Retinal pigment epithelial cell (primary cell): ENCODE measurements at places on chromosomes 2 and 18.

DNA sequence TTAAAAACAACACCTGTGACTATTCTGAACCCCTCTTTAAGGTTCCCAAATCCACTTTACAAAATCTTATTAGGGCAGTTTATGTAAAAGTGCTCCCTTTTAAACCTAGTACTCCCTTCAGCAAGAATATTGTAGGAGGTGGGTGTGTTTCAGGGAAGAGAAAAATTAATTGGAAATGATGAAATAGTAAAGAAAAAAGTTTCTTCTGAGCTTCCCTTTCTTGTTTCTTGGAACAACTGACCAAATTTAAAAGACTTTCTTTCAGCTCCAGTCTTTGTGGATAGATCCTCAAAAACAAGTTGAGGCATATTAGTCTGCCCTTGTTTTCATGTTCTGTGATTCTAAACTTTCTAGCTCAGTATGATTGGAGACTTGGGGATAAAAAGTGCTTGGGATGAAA, 3.0 kb downstream of the VWA3B start:
- DNase-seq: no peak

DNA sequence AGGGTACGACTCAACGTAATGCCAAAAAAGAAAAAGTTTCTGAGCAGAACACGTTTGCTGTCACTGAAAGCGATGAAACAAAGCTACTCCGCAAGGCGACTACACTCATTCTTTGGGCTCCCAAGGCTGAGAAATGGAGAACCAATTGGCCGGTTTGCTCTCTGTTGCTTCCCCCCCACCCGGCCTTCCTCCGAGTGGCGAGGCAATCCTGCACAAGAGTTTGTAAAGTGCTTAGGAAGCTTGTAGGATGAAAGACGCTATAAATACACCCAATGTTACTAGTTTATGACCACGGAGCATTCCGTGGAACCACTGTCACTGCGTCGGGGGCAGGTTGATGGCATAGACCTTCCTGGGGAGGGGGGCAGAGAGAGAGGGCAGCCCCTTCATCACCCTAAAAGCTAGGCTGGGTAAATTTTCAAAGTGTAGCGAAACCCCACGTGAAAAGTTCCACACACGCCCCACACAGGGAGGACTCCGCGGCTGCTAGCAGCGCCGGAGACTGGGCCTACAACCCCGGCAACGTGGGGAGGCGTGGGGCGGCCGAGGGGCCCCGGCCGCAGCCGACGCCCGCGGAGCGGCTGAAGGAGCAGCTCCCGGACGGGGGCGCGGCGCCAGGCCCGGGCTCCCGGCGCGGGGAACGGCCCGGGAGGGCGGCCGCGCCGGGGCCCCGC, 915 bp downstream of the CUL3 start:
- DNase-seq: no peak

DNA sequence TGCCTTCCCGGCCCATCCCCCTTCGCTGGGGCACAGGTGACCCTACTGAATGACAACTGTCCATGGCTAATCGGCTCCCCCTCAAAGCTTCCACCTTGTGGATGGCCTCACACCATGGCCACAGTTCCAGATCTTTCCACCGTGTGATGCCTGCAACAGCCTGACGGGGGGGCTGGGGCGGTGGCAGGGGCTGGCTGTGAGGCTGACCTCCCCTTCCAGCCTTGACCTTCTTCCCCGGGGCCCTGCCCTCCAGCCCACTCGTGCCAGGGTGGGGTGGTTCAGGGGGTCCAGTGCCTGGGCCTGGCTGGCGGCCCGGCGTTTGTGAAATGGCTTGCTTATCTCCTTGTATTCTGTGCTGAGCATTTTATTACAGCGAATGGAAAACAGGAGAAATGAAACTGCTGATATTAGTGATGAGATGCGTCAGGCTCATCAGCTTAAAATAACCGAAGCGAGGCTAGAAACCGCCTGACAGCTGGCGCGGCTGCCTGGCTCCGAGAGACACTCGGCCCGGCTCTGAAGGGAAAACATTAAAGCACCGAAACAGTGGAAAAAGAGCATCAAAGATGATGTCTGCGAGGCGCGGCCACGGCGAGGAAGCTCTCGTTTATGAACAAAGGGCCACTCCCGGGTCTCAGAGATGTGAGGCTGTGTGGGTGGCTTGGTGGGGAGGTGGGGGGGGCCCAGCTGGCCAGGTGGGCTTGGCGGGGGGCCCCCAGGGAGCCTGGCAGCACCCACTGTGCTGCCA, 916 bp upstream of the PDCD1 start:
- no peak for DNase-seq

DNA sequence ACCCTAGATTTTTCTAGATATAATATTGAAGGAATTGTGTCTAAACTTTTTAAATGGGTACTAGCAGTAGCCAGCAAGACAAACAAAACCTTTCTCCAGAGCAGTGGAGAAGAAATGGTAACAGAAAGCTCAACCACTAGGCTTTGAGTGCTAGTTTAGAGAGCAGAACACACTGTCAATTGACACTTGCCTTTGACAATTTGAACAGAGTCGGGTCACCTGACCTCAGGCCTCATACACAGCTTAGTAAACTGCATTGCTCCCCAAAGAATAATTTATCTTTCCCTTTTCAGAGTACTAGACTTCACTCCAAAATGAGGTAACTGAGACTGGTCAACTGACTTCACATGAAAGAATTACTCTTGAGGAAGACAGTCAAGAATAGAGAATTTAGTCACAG, 48.6 kb downstream of the FIGN start:
- no peak for DNase-seq

- peak; percentile 73 for DNase-seq
These were observed 23.3 kb upstream of the ST3GAL5 start for GRCh38 chr2:85911814-85912692.

- no peak for DNase-seq
These were observed 1.3 kb upstream of the FIGN start for GRCh38 chr2:163737190-163737439.

- no peak for DNase-seq
These were observed 42.2 kb downstream of the ARID5A start for GRCh38 chr2:96578731-96579130.

DNA sequence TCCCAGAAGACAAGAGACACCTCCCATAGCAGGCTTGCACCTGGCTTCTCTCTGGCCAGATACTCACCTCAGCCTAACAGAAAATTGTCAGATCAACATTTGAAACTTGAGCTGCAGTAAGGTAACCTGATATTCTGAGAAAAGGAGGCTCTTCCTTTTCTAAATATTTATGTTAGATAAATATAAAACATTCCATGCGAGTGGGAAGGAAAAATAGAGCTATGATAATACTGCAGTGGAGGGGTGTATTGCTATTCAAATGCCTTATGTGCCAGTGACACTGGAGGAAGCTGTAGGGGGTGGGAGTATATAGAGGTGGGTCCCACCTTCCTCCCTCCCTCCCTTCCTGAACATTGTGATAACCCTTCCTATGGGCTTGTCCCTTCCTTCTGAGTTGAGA, 515.5 kb upstream of the CHAC2 start:
- DNase-seq: no peak

- no peak for DNase-seq
These were observed 35.0 kb downstream of the STAT4 start for GRCh38 chr2:191115804-191116203.

DNA sequence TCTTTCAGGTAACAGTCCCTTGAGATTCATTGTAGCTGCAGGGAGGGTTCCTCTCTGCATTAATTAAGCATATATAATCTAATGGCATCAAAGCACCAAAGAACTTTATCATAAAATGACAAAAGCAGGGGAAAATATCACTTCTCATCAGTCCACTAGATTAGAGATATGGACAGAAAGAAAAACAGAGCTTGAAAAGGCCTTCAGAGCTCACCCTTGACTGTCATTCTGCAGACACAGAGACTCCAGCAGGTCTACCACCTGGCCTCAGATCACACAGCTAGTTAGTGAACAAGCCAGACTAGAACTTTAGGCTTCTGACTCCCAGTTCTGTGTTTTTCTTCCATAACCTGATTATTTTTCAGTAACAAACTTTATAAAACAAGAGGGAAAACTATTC, 88.5 kb downstream of the FIGN start:
- DNase-seq: no peak

DNA sequence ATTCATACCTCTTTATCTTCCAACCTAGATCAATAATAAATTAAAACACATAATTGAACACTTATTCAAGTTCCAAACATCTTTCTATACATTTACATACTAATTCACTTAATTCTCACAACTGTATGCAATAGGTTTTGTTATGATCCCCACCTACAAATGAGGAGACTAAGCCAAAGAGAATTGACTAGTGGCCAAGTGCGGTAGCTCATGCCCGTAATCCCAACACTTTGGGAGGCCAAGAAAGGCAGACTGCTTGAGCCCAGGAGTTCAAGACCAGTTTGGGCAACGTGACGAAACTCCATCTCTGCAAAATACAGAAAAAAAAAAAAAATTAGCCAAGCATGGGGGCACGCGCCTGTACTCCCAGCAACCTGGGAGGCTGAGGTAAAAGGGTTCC, 36.8 kb downstream of the KCNG3 start:
- DNase-seq: no peak

DNA sequence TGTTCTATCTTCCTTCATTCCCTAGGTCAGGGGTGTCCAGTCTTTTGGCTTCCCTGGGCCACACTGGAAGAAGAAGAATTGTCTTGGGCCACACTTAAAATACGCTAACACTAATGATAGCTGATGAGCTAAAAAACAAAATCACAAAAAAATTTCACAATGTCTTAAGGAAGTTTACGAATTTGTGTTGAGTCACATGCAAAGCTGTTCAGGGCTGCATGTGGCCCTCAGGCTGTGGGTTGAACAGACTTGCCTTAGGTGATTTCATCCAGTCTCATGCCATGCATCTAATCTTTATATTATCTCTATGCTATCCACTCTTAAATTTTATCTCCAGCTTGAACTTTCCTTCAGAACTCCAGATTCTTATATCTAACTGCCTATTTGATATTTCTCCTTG, 80.1 kb downstream of the CCDC85A start:
- no peak for DNase-seq

GRCh38 chr2:11829947-11830707, 83.7 kb downstream of the LPIN1 start:
- peak; percentile 92 for DNase-seq

DNA sequence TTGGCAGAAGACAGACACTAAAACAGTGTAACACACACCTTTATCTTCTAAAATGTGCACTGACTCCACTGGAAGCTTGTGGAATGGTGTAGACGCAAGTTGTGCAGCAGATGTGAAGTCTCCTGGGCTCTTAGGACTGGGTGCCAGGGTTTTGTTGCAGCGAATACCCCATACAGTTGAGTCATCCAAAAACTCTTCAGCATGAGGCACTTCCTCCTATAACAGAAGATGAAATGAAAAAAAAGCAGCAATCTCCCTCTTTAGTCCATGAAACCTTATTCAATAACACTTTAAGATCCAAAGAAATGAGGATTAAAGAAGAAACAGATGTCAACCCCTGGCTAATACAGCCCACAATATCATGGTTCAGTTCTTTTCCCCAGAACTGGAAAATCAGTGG, 22.2 kb downstream of the BUB1 start:
- no peak for DNase-seq

DNA sequence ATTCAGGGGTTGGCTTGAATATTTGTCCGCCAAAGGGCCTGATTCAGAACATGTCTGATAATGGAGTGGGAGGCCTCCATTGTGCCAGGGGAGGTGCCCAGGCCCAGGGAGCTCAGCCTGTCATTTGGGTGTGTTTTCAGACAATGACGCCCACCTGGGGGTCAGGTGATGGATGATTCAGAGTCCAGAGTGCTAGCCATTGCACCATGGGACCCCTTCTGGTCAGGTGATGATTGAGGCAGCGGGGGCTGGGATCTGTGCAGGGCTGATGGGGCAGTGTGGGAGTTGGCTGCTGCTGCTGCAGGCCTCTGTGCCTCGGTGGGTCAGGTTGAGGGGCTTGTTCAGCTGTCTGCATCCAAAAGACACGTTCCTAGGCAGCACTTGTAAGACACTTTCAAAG, 8.3 kb upstream of the ARHGEF4 start:
- DNase-seq: no peak

GRCh38 chr2:42585779-42586178, 17.3 kb downstream of the MTA3 start:
- DNase-seq: no peak

DNA sequence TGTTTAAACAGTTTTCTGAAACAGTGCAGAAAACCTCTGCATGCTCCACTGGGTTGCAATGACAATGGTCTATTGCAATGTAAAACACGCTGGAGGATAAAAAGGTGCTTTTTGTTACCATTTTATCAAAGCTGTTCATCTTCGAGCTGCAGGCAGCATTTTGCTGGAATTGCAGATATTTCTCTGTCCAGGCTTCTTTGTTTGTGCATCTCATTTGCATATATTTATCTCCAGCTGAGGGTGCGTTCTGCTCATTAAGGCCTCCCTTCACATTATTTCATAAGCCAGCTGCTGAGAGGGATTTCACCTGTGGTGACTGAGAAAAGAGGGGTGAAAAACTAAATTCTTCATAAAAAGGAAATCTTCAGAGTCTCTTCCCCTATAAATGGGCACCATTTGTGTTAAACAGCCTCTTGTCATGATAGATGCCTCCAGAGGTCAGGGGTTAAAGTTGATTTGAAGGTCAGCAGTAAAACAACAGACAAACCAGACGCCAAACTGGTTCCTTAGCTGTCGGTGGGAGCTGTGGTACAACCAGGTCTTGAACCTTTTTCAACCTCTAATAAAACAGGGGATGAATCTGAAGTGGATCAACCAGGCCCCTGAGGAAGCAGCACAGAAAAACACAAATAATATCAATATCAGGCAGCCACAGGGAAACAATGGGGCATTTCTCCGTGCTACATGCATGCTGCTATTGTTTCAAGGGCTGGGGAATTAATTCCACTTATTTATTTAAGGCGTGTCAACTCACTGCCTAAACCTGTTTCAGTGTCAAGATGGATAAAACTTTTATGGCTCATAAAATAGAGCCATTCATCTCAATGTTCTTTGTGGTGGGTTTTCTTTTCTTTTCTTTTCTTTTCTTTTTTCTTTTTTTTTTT, 265.1 kb downstream of the MEIS1 start:
- DNase-seq: no peak

DNA sequence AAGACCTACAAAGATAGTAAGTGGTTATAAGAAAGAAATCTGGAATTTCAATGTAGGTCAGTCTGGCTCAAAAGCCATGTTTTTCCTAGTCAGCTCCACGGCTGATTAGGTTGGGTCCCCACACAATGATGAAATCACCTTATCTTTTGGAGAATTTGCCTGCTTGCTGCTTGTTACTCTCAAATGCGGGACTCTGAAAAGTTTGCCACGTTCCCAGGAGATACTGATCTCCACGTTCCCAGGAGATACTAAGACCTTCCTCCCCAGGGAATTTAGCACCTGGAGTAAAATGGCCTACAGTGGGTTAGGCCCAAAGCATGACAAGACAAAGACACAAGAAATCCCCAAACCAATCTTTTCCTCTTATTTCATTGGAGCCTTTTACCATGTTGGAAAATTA, 449.6 kb downstream of the TNS1 start:
- no peak for DNase-seq

GRCh38 chr2:111101592-111101991, 19.1 kb upstream of the BCL2L11 start:
- no peak for DNase-seq

- DNase-seq: no peak
These were observed 496.7 kb downstream of the STK39 start for GRCh38 chr2:167750675-167751074.

- no peak for DNase-seq
These were observed 430.8 kb downstream of the SETBP1 start for GRCh38 chr18:45111502-45111848.

GRCh38 chr2:38648107-38648761, 17.7 kb upstream of the GALM start:
- no peak for DNase-seq
